Amniotic stem cell (primary cell): ENCODE measurements at places on chromosomes 7 and 10.

- no peak for DNase-seq
Observed at GRCh38 chr7:51276091-51276605, 40.5 kb downstream of the COBL start.

- no peak for DNase-seq
Observed at GRCh38 chr7:142539901-142540300, 209.4 kb upstream of the PRSS1 start.

GRCh38 chr10:116470768-116471415 lies 43.2 kb downstream of the PNLIPRP3 start:
- no peak for DNase-seq

DNA sequence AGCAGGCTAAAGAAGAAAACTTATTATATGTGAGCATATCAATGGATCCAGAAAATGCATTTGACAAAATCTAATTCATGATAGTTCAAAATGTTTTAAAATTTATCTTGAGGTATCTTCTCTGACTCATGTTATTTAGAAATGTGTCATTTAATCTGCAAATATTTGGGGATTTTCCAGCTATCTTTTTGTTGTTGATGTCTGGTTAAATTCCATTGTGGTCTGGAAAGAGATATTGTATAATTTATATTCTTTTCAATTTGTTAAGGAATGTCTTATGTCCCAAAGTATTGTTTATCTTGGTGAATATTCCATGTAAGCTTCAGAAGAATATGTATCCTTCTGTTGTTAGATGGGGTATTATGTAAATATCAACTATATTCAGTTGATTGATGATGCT lies 942.5 kb downstream of the KCNMA1 start:
- DNase-seq = no peak

DNA sequence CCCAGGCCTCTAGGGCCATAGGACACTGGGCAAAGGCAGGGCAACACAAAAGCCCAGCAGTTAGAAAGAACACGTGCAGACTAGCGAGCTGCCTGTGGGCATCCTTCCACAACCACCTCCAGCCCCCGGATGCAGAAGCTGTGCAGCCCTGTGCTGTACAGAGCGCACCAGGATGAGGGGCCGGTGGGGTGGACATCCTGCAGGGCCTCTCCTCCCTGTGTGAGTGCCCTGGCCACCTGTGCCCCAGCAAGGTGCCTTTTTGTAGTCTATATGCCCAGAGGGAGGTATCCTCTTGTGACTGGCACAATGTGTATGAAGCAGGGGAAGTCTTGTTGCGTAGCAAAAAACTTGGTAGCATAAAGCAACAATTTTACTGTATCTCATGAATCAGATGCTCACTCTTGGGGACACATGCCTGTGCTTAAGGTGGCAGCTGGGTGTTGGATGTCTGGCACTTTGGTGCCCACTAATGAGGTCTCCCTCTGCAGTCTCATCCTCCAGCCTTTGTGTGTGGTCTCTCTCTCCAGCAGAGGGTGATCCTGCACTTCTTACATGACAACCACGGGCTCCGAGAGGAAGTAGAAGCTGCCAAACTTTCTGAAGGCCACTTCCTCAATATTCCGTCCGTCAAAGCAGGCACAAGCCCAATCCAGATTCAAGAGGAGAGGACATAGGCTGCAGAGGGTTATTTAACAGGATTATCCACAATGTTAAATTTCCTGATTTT lies 8.7 kb downstream of the NCAPG2 start:
- DNase-seq = peak; percentile 69

DNA sequence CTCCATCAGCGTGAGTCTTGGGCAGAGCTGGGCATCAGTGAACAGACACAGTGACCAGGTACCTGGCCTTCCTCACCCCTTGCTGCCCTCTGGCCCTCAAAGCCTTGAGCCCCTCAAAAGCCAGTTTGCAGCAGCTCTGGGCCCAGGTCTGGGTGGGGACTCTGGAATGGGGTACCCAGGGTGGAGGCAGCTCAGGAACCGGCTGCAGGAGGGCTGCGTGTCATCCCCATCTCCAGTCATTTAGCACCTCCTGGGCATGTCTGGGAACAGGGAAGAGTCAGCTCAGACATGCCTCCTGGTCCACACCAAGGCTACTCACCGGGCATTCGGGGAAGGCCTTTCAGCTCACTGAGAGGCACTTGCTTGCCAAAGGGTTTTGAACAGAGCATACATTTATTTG lies 503.3 kb downstream of the TCERG1L start:
- no peak for DNase-seq
